ENCODE measurements at places on chromosomes 3 and 15.
A peak's percentile ranks its signal among the peaks of the same experiment; 100 is the strongest.

DNA sequence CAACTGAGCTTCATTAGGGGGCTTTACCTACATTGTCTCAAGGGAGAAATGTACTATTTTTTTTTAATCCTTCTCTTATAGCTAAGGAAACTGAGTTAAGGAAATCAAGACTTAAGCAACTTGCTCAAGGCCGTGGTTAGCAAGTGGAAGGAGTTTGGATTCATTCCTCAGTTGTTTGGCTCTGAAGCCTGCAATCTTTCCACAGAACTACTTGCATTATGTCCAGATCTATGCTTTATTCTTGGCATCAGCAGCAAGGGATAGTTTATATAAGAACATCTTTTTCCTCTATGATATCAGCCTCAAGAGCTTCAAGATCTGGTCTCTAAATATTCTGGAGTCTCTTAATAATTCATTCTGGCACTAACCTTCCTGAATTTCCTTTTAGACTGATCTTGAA is 182.4 kb downstream of the SV2B start:
- DNase-seq: no peak

DNA sequence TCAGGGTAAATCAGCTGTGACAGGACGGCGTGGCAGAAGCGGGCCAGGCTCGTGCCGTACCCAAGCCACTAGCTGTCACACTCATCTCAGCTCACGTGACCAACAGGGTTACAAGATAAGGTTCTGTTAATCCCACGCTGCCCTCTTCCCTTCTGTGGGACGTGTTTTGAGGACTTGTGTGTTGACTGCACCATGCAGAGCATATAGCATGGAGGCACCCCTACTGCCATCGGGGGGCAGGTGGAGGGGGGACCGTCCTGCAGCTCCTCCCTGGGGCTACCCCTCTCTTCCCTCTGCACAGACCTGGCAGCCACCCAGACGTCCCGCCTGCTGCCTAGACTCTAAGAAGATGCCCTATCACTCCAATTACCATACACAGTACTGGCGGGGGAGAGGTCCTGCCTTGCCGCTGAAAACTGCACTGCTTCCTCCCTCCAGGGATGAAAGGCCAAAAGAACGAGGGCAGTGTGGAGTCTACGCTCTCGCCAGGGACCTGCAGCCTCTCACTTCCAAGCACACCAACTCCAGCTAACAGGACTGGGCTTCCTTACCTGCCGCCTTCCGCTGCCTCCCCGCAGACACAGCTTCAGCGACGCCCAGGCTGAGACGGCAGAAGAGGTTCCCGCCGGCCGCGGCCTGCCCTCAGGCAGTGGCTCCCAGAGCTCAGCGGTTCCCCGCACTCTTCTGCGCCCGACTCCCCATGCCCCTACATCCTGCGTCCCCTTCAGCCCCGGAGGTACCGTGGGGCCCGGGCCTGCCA is at the start of gene TNK2:
Gene TNK2 (minus strand): TSS at position 618 of the 760 bp plus-strand sequence. CDS start 19,963 bp downstream, outside the sequence.
- DNase-seq: peak; percentile 27

DNA sequence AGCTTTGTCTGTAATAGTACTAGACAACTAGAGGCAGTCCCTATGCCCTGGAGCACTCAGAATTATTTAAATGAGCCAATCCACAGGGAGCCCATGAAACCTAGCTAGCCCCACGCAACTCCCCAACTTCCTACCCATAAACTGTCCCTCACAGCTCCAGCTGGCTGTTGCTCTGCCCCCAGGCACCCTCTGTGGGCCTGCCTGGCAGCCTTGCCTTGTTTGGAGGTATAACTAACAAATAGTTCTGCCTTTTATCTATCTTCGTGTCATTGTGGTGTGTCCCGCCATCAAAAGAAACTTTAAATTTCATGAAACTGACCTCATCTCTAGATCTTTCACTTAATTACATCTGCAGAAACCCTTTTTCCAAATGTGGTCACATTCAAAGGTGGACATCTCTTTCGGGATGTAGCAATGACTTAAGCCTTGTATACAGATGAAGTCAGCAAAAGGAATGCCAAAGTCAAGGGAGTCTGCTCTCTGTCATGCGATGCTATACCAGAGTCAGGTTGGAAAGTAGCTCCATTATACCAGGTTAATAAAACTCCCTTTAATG is 1.8 kb upstream of the RTP3 start:
- no peak for DNase-seq

- no peak for DNase-seq
Measured at GRCh38 chr3:111571907-111572460, 23.2 kb downstream of the ZBED2 start.

DNA sequence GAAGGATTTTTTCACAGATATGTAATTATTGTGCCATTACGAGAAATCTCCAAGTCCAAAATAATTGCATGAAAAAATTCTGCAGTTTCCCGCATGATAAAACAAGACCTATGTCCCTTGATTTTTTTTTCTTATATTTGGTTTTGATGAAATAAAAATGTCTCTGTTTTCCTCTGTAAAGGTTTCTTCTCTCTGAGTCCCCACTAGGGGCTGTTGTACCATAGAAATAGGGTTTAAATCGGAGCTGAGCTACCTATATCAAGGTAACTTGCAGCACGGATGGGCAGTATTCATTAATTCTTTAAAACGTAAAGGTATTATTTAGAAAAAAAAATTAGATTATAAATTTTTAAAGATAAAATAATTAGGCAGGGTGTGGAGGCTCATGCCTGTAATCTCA is 66.6 kb upstream of the IGF1R start:
- DNase-seq: no peak

- no peak for DNase-seq
Measured at GRCh38 chr3:86923071-86923491, 67.9 kb downstream of the VGLL3 start.

DNA sequence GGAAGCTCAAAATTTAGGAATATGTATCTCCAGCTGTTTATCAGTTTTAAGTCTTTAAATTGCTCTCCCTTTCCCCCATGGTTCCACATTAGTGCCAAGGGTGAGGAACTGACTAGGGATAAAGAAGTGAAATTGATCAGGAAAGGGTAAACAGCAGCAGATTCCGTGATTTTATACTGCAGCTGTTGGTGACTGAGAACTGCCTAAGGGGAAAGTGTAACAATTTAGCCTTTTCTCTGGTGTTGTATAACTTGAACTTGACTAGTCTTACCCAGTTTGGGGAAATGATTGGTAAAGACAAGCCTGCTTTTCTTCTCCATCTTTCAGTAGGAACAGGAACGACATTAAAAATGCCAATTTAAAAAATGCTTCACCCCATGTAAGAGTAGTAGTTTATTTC is 5.0 kb downstream of the SPRED1 start:
- no peak for DNase-seq

DNA sequence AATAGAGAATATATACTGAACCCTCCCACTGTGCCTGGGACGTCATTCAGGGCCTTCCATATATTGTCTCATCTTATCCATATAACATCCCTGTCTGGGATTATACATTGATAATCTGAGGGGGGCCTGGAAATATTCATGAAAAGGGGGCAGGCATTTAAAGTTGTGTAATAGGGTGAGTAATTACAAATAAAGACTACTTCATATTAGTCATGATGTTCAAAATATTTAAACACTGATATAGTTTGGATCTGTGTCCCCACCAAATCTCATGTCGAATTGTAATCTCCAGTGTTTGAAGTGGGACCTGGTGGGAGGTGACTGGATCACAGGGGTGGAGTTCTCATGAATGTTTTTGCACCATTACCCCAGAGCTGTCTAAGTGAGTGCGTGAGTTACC is 97.8 kb downstream of the AQP9 start:
- no peak for DNase-seq

DNA sequence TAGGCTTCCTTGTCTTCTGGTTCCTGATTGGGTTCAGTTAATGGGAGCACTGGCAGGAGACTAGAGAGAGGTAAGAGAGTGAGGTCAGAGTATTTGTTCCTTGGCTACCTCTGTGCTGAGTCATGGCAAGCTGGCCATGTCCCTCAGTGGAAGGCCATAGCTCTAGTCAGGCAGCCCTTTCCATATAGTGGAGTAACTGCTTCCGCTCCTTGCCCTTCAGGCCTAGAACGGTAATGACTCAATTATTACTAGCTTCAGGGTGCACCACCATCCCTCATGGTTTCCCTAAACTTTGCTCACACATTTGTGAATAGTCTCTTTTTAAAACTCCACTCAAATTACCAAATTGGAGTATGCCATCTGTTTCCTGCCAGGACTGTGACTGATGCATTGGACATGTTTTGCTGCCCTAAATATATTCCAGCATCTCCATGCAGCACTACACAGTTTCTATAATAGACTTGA is 10.5 kb upstream of the ANO10 start:
- DNase-seq: no peak

- no peak for DNase-seq
Measured at GRCh38 chr15:40731034-40731433, 24.0 kb downstream of the RMDN3 start.

- no peak for DNase-seq
Measured at GRCh38 chr3:19190126-19190525, 41.8 kb downstream of the KCNH8 start.

- DNase-seq: no peak
Measured at GRCh38 chr15:33865416-33865815, 102.9 kb upstream of the CHRM5 start.

- no peak for DNase-seq
Measured at GRCh38 chr3:151869181-151869580, 4.3 kb upstream of the SUCNR1 start.

Measured in NCI-H510A (cell line).